ENCODE measurements at places on chromosomes 5 and 9. TPM values are rescaled to one million over a fixed set of nuclear protein-coding genes. Genes with fewer than 3 reads are reported as not detected.

Gene LRRC70
- 1.7 TPM for total RNA-seq

Gene FAT2
- total RNA-seq, result 0.17 TPM

DNA sequence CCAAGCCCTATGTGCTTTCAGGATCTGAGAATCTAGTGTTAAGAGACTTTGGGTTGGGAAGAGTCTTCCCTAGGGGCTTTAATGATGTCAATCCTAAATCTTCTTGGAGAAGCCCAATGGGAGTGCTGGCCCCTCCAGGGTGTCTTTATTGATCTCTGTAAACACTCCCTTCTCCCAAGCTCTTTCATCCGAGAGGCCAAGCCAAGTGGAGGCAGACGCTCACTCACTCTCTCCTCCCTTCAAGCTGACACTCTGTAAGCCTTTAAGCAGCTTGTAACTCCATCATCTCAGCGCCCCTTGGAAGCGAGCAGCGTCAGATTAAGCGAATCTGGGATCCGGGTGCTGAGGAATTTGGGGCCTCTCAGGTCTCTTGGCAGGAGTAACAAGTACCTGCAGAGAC is 37.7 kb downstream of the SPARC start:
- DNase-seq, result no peak

DNA sequence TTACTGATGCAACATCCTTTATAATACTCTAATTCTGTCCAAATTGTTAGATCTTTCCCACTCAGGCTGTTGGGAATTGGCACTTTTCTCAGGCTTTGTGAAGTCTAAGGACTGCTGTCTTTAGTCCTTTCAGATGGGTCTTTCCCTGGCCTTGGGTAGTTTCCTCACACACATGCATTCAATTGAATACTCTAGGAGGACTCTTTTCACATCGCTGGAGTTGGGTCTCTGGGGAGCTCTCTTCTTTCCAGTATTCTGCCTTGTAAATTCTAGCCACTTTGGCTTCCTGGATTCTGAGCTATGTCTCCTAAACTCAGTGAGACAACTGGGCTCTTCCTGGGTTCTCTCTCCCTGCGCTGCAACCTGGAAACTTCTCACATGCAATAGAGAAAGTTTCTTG is 215.5 kb downstream of the SNX18 start:
- no peak for DNase-seq

GRCh38 chr9:5186416-5187169 is 1.2 kb upstream of the INSL6 start:
- DNase-seq, result peak; percentile 66

- DNase-seq, result no peak
Measured at GRCh38 chr9:110143950-110144545, 63.9 kb downstream of the C9orf152 start.

DNA sequence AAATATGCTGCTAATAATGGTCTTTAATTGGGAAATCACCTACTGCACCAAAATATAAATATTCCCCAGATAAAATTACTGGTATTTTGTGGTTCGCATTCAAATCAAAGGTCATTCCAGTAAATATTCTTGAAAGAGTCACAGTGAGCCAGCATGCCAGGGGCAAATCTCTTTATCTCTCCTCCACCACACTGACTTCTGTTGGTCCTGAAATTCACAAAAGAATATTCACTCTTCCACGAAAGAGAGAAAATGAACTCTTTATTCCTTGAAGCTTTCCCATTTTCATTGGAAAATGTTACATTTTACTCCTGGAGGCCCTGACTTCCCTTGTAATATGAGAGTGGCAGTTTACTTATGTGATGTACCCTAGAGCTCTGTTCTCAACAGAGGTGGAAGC is 39.7 kb downstream of the ZNF366 start:
- DNase-seq, result no peak

All from renal cortical epithelial cell (primary cell).